ENCODE measurements at places on chromosomes 3 and 15. TPM values are rescaled to one million over a fixed set of nuclear protein-coding genes. Genes with fewer than 3 reads are reported as not detected.

DNA sequence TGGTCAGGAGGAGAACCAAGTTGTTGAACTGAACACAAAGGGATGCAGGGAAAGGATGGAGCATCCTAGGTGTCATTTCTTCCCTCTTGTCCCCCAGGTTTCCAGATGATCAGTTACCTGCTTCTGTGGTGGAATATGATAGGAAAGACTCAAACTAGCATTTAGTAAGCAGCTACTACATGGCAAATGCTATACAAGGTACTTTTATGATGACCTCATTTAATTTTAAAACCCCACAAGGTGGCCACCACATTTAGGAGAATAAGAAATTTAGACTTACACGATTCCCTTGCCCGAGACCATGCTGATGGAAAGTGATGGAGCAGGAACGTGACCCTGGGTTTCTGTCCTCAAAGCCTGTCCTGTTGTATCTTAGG, 40.9 kb downstream of the CCR4 start:
- no peak for DNase-seq

DNA sequence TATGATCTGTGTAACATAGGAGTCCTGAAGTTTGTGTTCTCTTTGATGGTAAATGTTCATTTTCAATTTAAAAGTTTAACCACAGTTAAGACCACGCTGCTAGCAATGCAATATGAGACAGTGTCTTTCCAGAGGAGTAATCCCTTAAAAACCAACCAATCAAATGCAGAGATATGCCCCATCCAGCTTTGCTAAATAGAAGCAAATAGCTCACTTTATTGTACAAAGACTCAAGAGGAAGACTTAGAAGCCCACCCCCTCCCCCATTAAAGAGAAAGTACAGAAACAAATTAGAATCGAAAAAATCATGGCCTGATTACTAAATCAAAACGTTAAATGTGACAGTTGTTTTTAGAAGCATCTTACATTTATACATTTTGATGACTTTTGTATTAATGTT, 2.1 kb upstream of the ANP32A start:
- DNase-seq: no peak

DNA sequence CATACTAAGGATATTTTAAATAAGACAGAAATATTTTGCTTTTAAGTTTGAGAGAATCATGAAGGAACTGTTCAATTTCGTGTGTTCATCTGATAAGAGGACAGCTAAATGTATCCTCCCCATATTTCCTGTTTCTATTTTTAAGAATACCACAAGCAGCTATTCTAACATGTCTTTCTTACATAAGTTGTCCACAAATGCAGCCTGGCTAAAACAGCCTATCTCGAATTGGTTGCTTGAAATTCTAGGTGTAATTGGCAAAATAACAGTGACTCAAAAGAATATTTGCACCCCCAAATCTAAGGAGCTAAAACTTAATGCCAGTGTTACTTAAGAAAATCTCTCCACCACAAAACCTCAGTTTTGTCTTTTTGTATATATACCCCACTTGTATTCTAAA, 35.0 kb downstream of the BTLA start:
- no peak for DNase-seq

GRCh38 chr3:100899440-100900091, 93.7 kb downstream of the ABI3BP start:
- no peak for DNase-seq

DNA sequence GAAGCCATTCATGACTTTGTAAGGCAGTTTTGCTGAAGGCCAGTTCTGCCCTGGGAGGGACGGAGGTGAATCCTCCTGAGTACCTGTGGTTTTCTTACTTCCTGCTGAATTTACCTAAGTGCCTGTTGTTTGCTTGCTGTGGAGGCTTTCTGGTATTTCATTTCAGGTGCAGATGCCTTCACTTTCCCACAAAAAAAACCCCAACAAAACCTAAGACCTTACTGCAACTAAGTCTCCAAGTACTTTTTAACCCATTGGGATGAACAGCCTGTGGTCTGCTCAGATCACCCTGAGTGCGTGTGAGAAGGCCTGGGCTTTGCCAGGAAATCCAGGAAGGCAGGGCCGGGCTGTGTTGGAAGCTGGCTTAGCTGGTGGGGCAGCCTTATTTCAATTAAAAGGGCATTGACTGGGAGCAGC, 65.3 kb downstream of the IGF1R start:
- DNase-seq: no peak

GRCh38 chr3:144770281-144770680, 798.7 kb downstream of the DIPK2A start:
- no peak for DNase-seq

GRCh38 chr3:106688464-106688863, 688.8 kb upstream of the CCDC54 start:
- DNase-seq: no peak

GRCh38 chr15:77966540-77967234, 110.8 kb downstream of the TBC1D2B start:
- DNase-seq: no peak

DNA sequence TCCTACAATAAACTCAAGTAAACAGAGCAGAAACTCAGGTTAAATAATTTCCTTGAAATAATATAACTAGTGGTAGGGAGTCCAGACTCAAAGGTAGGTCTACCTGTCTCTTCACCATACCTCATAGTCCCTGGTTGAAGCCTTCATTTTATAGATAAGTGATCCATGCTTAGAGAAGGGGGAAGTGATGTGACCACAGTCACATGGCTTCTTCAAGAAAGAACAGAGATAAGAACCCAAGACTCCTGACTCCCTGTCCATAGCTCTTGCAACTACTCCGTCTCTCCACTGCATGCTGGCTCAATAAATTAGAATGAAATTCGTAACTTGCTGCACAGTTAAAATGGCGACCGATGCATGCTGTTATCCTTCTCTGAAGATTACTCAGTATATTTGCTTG, 11.0 kb upstream of the C15orf61 start:
- DNase-seq: no peak

DNA sequence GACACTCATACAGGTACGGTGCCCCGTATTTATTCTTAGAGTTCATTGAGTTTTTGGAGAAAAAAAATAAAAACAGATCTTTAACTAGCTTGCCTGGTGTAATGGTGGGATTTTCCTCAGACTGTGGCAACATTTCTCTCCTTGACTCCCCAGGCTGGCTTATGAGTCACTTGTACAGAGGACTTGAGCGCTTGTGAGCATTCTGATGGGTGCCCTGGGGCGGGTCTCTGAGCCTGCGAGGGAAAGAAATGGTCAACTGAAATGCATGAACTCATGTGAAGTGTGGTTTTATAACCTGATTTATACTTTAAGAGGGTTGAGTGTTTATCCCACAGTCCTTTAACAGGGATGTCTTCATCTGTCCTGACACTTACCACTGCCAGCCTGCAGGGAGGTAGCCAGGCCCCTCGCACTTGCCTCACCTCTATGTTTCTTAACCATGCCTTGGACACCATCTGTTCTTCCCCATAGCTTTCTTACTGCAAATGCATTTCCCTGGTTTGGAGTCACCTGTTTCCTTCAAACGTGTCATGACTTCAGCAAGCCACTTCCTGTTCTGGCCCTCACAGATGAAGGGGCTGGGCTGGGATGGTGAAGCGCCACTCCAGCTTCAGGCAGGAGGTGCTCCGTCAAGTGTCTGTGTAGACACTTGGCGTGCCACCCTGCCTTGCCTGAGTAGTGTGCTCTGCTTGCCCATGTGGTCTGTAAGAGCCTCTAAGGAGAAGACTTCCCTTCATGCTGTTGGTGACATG, 118.7 kb downstream of the PDE8A start:
- no peak for DNase-seq

DNA sequence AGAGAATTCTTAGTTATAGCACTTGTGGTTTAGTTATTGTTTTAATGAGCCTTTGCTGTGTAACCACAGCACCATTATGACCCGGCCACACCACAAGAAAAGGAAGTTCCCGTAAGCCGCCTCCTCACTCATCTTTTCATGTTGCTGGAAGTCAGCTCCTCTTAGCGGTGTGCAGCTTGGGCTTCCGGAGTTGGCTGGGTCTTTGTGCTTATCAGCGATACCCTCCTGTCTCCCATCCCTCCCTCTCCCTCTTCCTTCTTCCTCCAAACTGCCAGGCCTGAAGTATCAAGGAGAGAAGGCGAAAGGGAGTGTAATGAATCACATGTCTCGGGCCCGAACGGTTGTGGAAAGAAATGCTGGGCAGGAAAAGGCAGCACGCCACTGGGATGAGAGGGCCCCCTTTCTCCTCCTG, 353.5 kb downstream of the MCTP2 start:
- DNase-seq: no peak

GRCh38 chr3:197847866-197848401, 56.9 kb downstream of the LRCH3 start:
- DNase-seq: no peak

DNA sequence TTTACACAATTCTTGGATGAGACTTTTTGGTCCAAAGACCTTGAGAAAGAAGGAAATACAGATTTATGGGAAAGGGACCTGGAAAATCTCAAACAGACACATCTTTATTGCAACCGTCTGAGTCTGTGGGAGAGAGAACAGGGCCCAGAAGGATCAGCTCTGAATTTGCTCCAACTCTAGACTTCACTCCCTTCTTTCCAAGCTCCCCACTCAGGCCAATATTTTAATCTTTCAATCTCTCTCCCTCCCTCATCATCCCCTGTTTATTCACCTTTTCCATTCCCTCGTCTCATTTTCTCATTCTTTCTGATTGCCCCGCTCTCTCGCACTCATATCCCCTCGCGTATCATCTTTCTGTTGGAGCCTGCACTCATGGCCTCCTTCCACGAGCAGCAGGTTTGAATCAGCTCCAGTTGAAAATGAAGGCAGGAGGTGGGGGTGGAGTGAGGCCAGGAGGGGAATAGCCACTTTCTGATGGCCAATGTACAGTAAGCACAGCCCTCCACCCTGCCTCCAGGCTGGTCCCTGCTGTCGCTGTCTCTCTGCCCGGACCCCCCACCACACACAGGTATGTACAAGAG, 63.6 kb upstream of the BOC start:
- no peak for DNase-seq

DNA sequence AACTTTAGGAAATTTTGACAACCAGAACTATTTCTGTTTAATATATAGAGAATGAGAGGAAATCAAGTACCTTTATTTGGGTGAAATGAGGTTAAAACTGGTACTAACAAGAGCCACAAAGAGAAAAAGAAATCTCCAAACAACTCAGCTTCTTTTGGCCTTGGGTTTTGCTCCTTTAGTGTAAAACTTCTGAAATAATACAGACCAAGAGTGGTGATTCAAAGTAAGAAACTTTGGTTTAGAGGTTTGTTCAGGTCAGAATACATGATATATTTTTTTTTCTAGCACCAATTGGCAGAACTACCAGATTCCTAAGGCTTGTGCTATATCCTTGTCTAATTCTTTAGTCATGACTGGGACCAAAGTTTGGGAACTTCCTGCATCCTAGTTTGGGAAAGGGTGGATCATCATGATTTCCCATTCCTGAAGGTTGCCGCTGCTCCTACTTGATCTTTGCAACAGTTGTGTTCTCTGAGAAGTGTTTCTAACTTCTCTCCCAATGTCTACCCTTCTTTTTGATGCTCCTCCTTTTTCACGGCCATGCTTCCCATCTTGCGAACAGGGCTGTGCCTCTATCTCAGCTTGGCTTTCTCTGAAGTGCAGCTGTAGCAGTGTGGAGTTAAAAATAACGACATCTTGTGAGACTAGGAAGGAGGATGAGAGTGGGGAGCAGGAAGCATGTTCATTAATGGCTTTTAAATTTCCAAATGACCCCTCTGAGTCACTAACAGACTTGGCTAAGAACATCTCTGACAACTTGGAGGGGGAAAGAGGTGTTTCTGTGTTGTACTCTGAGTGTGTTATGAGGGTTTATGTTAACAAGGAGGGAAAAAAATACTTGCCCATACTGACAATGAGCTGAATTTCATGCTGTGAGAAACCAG, 87.7 kb downstream of the KCNAB1 start:
- no peak for DNase-seq

GRCh38 chr3:129526121-129526900, 2.1 kb upstream of the RHO start:
- peak; percentile 36 for DNase-seq

DNA sequence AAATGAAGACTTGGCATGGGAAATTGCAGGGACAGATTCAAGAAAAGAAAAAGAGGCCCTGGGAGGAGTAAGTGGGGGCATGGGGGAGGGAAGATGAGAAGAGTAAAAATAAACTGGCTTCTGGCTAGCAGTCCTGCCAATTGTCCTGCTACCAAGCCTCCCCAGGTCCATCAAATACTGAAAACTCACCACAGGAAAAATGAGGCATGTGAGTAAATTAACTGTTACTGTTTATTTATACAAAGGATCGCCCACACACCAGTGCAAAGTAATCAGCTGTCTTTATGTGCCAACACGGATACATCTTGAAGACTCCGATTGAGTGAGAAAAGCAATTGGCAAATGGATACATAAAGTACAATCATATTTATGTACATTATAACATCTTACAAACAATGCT, 10.7 kb upstream of the KLHL25 start:
- no peak for DNase-seq

DNA sequence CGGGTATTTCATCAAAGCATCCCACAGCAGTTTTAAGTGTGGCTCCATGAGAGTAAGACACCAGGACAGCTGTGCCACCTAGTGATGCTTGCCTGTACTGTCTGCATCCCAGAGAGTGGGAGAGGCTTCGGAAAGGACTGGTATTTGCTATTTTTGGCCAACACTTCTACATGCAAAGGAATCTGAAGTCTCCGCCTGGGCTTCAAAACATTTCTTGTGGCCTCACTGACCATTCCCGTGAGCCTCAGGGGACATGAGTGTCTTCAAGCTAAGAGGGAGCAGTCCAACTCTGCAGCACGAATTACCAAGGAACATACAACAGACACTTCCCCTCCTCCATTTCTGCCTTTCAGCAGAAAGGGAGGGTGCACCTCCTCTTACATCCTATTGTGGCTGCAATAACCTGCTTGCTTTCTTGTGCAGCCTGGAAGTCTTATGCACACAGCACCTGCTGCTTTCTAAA, 177.5 kb downstream of the RORA start:
- DNase-seq: no peak

GRCh38 chr3:18790384-18790783, 357.9 kb upstream of the KCNH8 start:
- DNase-seq: no peak

GRCh38 chr3:34547297-34547920, 749.0 kb downstream of the PDCD6IP start:
- DNase-seq: no peak

- DNase-seq: no peak
Measured at GRCh38 chr3:32850636-32851035, 32.8 kb downstream of the TRIM71 start.

The PIGX gene
- 18.0 TPM for total RNA-seq

The C3orf70 gene
- total RNA-seq: not detected

The STXBP5L gene
- not detected for total RNA-seq

The AHSG gene
- total RNA-seq: not detected

The DUOXA1 gene
- total RNA-seq: 0.15 TPM

The CIB2 gene
- 3.5 TPM for total RNA-seq

The ANKRD34C gene
- total RNA-seq: not detected

The C3orf38 gene
- total RNA-seq: 36.5 TPM

The MKRN2OS gene
- not detected for total RNA-seq

The KIF7 gene
- 0.22 TPM for total RNA-seq

The TM4SF1 gene
- total RNA-seq: not detected

The GPR15 gene
- total RNA-seq: 3.7 TPM

The TTLL13 gene
- 2.2 TPM for total RNA-seq

The HRG gene
- total RNA-seq: not detected

The LTF gene
- total RNA-seq: not detected

The THPO gene
- total RNA-seq: not detected

Measured in activated B cell treated with CpG ODN at 0.5 μM for 24 hours (primary cell).